Uterus (tissue), 4 donors: ENCODE measurements at places on chromosomes 6 and 20. TPM values are rescaled to one million over a fixed set of nuclear protein-coding genes. Genes with fewer than 3 reads are reported as not detected.
A peak's percentile ranks its signal among the peaks of the same experiment; 100 is the strongest.

Gene MRPL14
- 35.3 TPM for total RNA-seq

DNA sequence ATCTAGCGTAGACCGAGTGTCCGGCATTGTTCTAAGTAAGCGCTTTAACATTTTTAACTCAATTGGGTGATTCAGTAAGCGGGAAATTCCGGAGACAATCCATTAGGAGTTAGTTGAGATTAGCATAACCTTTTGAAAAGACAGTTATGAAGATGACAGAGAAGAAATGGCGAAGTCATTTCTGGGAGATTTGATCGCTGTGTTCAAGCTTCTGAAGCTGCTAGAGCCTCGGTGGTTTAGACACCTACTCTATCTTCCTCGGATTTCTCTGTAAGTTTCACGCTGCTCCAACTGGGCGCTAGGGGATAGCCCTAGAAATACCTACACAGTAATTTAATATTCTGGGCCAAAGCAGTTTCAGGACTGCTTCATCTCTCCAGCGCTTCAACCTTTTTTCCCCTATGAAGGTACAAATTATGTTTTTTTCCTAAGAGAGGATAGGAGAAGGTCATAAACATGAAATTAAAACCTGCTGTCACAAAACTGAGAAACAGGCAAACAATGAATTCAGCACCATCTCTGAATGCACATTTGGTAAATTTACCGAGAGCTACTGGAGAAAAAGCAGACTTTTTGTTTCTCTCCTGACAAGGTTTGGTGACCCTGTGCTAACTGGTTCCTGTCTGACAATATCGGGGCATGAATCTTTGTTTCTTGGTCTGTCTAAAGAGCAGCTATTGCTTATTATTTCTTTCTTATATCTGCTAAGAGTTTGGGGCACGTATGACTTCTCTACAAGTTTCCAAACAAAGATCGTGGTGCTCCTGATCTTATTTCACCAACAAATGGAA, 22.4 kb downstream of the ZNF311 start:
- DNase-seq: peak; percentile 22

- DNase-seq: no peak
Measured at GRCh38 chr20:48011025-48011424, 225.7 kb upstream of the SULF2 start.

- no peak for DNase-seq
Measured at GRCh38 chr6:9628819-9629218, 786.1 kb downstream of the TFAP2A start.

DNA sequence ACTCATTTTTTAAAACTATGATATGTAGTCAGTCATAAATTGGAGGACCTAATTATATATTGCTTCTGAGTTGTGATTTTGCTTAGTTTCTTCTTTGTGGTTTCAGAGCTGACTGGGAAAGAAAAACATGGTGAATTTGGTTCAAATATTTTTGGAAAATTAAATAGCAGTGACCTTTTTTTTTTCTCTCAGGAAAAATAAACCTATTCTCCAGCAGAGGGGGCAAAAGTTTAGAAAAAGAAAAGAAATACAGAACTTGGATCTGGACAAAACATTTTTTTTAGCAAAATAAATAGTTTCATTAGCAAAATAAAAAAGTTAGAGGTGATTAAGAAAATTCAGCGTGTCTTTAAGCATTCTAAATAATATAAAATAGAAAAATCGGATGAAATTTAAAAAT, 10.2 kb downstream of the COL10A1 start:
- DNase-seq: no peak

Gene GLP1R
- total RNA-seq: not detected

Gene ADGRG6
- total RNA-seq: 23.8 TPM

Gene PAK1IP1
- 23.2 TPM for total RNA-seq
